ENCODE measurements at places on chromosomes 7 and 10.

- DNase-seq, result no peak
Observed at GRCh38 chr10:77281719-77282118, 355.9 kb downstream of the KCNMA1 start.

GRCh38 chr7:131733604-131734003 is 177.2 kb upstream of the PODXL start:
- DNase-seq, result no peak

GRCh38 chr10:62851442-62851841 is 35.3 kb upstream of the EGR2 start:
- DNase-seq, result no peak

GRCh38 chr10:61120805-61121204 is 176.8 kb upstream of the RHOBTB1 start:
- no peak for DNase-seq

- DNase-seq, result no peak
Observed at GRCh38 chr7:94047956-94048355, 43.8 kb upstream of the BET1 start.

- DNase-seq, result no peak
Observed at GRCh38 chr7:102988631-102989560, 76.1 kb downstream of the LRRC17 start.

- DNase-seq, result no peak
Observed at GRCh38 chr7:8387551-8388256, 45.7 kb upstream of the NXPH1 start.

- no peak for DNase-seq
Observed at GRCh38 chr10:105398202-105398601, 757.1 kb downstream of the SORCS3 start.

DNA sequence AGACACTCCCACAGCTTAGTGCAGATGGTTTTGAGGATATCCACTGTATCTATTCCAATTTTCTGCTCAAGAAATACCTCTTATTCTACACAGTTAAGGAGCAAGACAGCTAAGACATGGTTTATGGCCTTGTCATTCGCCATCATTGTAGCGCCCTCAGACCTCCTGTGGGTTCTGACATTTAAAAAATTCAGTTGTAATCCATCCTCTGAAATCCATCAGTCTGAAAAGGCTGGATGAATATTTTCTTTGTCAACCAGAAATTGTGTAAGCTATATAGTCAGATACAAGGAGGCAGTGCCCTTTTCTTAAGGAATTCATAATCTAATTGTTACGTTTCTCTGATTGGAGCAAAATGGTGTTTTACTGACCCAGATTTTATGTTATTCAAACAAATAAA is 353.6 kb downstream of the GALNT17 start:
- no peak for DNase-seq

DNA sequence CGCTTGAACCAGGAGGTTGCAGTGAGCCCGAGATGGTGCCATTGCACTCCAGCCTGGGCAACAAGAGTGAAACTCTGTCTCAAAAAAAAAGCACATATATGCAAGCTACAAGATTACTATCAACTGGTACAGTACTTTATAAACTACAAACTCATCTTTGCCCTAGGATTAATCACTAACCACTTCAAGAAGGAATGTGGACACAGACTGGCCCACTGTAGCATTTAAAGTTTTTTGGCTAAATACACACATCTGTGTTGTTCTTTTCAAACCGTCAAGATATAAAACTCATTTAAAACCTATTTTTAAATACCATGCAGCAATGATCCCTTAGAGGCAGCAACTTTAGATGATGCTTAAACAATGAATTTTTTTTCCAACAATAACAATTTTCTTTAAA is 205.4 kb downstream of the IMMP2L start:
- no peak for DNase-seq

GRCh38 chr7:159192725-159193453 is 48.2 kb upstream of the VIPR2 start:
- no peak for DNase-seq

DNA sequence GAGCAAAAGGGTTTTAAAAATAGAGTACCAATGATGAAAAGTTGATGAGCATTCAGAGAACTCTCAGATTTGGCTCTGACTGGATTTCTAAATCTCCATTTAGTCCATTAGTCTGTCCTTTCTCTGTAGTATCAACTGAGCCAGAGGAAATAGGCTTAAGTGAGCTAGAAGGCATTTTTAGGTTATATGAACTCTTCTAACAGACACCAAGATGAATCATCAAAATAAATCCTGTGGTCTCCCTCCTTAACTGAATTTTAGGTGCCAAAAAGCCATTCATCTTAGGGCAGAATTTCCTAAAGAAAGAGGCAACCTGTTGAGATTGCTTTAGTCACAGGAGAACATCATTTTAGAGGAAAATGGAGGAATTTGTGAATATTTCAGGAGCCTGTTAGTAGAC is 305.1 kb downstream of the AUTS2 start:
- DNase-seq, result no peak

- no peak for DNase-seq
Observed at GRCh38 chr7:50268223-50268622, 36.3 kb upstream of the IKZF1 start.

- no peak for DNase-seq
Observed at GRCh38 chr10:131819241-131820072, 81.4 kb upstream of the PPP2R2D start.

GRCh38 chr10:48461623-48462481 is 143.0 kb downstream of the ARHGAP22 start:
- no peak for DNase-seq

DNA sequence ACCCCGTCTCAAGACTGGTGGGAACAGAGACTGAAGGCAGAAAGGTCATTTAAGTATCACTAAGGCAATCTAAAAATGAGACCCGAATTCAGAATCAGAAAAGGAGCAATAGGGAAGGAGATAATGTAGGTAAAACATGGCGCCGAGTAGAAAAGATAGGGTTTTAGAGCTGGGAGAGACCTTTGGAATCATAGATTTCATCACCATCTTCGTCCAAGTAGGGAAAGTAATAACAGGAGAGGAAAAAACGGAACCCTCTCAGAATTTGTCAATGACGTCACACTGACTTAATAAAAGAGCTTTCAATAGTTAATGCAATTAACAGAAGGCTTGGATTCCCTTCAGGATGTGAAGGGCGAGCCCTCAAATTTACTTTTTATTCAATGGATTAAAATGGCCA is 1.0 kb upstream of the UBN2 start:
- no peak for DNase-seq

DNA sequence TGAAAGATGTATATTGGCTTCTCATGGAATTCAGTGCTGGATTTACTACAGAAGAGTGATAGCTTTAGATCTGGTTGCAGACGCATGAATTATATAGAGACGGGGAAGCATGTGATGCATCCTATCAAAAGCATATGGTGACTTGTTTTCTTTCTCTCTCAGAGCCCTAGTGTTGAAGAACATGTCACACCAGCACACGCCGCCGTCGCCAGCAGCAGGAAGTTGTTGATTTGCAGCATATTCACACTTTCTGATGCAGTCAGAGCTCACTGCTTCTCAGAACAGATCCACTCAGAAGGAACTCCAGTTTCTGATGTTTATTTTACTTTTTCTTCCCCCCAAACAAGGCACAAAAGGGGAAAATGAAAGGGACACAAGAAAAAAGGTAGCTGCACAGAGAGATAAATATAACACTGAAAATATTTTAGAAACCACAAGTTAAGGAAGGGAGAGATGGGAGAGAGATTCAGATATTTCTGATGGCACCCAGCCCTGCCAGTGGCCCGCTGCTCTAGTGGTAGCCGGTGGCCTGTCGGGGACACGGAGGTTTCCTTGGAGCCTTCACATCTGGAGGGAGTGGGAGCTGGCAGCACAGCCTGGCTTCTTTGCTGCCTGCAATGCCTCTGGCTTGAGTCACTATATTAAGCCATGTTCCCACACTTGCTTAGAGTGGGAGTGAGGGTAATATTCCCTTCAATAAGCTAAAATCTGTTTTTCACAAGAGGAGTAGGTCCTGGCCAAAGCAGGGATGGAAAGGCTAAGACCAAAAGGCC is 123.2 kb downstream of the NRP1 start:
- no peak for DNase-seq

- no peak for DNase-seq
Observed at GRCh38 chr7:20240080-20240926, 23.1 kb upstream of the MACC1 start.

- no peak for DNase-seq
Observed at GRCh38 chr7:75624134-75624832, 114.5 kb downstream of the HIP1 start.

DNA sequence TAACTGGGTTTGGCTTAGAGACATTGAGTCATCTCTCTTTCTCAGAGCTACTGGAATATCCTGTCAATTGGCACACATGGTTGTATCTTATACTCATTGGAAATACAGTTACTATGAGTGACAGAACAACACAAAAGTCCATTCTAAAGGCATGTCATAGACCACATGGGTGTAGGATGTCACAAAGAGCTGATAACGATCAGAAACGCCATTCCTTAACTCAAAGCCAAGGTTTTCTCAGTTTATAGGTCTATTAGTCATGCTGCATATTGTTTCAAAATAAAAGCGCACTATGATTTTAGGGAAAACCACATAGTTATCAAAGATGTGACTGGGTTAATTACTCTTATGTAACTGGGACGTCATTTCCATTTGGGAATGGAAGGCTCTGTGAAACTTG is 147.2 kb upstream of the FAM171A1 start:
- DNase-seq, result no peak

DNA sequence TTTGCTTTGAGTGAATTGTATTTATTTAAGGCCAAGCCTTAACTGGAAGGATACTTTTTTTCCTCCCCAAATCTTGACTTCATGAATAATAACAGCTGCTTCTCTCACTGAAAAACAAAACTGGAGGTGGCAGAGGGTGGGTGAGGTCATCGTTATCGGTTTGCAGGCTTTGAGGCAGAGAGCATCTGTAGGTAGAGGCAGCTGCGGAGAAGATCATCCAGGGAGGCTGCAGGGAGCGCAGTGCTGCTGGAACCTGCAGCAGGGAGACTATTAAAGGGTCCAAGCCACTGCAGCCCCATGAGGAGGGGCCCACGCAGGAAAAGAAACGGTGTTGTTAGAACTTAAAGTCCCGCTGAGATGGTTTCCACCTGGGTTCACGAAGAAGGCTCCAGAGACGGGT is 112.1 kb upstream of the SDK1 start:
- DNase-seq, result no peak

- DNase-seq, result no peak
Observed at GRCh38 chr7:15755061-15755460, 68.6 kb upstream of the MEOX2 start.

- DNase-seq, result no peak
Observed at GRCh38 chr10:120172356-120172755, 279.8 kb downstream of the SEC23IP start.

- no peak for DNase-seq
Observed at GRCh38 chr7:35021445-35021844, 15.8 kb downstream of the DPY19L1 start.

DNA sequence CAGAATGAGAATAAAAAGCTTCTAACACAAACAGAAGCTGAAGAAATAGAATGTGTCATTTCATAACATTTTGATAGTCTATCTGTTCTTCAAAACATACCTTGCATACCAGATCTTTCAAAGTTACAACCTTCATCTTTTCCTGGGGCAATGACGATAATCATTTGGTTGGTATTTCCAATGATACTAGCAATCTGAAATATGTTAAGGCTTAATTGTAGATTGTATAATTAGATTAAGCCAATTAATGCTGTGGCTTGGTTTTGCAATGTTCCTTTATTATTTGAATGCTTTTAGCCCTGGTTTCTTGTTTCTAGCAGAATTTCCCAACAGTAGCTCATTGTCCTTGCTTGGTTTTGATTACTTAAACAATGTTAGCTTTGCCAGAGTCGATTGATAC is 84.6 kb downstream of the CABCOCO1 start:
- DNase-seq, result no peak

- DNase-seq, result no peak
Observed at GRCh38 chr10:97135464-97135863, 50.3 kb downstream of the SLIT1 start.

DNA sequence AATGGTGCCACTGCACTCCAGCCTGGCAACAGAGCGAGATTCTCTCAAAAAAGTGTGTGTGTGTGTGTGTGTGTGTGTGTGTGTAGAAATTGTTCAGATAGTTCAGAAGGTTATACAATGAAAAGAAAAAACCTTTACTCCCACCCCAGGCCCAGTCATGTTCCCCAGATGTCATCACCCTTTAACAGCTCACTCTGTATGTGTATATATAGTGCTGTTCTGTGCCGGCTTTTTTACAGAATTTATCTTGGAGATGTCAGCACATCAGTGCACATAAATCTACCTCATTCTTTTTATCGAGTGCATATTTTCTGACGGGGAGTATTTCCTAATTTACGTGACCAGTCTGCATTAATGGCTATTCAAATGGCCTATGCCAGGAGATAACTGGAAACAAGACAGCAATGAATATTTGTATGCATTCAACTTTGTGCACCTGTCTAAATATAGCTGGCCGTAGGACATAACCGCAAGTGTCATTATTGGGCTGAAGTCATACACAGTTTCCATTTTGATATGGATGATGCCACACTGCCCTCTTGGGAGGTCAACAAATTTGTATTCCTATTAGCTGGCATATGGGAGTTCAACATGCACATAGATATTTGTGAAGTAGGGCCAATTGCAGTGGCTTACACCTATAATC is 11.7 kb downstream of the NIPSNAP2 start:
- DNase-seq, result no peak

- DNase-seq, result no peak
Observed at GRCh38 chr7:101159696-101160674, 5.4 kb downstream of the VGF start.

DNA sequence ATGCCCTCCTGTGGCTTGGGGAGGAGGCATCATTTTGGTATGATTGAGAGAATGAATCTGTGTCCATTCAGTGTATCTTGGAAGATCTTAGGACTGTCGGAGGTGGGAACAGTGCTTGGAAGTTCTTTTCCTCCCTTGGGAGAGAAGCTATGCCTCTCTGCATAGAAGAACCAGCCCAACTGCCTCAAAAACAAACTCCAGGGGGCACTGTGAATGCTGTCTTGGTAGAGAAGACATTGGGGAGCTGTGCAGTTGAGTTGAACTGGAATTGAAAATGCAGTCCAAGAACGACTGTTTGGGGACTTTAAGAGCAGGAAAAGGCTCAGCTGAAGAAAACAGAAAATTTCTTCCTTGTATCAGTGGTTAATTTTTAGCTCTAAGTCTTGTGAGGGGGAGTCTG is 4.9 kb upstream of the GJD4 start:
- DNase-seq, result no peak

GRCh38 chr7:37251222-37251621 is 197.4 kb downstream of the ELMO1 start:
- no peak for DNase-seq
